Stimulated activated CD4-positive, alpha-beta T cell treated with anti-CD3 and anti-CD28 coated beads, TNF-alpha, amount 100 ng/mL, for 1 hour (primary cell): ENCODE measurements at places on chromosomes 1 and 21.

- DNase-seq, result no peak
These were observed 26.1 kb downstream of the ZP4 start for GRCh38 chr1:237864338-237865244.

DNA sequence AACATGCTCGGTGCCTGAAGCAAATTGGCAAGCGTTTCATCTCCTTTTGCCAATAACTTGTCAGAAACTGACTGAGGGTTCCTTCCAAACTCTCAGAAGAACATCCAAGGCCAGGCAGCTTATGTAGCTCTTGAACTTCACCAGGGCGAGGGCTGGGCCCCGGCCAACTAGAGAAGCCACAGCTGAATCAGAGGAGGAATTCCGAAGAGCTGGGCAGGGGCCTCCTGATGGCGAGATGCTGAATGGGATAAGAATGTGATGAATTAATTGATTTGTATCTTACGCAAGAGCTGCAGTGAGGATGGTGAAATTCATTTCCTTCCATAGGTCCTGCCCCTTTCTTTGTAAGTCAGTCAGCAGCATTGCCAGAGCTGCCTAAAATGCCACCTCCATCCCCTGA, 345.8 kb downstream of the KIF26B start:
- no peak for DNase-seq

- DNase-seq, result no peak
These were observed 26.8 kb downstream of the GADD45A start for GRCh38 chr1:67711855-67712212.

DNA sequence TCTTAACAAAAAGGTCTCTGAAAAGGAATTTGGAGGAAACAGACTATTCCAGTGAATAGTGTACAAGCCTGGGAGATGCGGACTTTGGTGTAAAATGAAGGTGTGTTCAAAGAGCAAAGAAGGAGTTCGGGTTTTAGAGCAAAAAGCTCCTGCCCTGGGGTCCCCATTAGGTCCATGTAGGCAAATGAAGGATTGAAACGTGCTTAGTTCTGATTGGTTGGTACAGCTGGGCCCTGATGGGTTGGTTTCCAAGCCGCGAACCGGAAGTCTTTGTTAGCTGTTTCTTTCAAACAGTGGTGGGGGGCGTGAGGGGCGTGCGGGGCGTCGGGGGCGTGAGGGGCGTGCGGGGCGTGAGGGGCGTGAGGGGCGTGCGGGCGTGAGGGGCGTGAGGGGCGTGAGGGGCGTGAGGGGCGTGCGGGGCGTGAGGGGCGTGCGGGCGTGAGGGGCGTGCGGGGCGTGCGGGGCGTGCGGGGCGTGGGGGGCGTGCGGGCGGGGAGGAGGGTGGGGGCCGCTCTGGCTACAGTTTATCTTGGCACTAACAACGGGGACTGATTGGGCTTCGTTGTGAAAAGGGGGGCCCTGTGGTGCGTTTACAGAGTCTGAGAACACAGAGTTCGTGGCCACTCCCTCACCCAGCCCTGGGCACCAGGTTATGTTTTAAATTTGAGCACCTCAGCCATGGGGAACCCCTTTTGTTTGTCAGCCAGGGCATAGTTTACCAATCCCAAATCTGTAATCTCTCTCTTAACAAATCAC, 29.4 kb downstream of the LRRC3 start:
- DNase-seq, result no peak

GRCh38 chr1:218402786-218403120, 57.6 kb downstream of the TGFB2 start:
- DNase-seq, result no peak

- DNase-seq, result no peak
These were observed 104.7 kb downstream of the HLCS start for GRCh38 chr21:36861595-36862323.

GRCh38 chr21:45537111-45537745, 5.0 kb downstream of the SLC19A1 start:
- DNase-seq, result no peak

DNA sequence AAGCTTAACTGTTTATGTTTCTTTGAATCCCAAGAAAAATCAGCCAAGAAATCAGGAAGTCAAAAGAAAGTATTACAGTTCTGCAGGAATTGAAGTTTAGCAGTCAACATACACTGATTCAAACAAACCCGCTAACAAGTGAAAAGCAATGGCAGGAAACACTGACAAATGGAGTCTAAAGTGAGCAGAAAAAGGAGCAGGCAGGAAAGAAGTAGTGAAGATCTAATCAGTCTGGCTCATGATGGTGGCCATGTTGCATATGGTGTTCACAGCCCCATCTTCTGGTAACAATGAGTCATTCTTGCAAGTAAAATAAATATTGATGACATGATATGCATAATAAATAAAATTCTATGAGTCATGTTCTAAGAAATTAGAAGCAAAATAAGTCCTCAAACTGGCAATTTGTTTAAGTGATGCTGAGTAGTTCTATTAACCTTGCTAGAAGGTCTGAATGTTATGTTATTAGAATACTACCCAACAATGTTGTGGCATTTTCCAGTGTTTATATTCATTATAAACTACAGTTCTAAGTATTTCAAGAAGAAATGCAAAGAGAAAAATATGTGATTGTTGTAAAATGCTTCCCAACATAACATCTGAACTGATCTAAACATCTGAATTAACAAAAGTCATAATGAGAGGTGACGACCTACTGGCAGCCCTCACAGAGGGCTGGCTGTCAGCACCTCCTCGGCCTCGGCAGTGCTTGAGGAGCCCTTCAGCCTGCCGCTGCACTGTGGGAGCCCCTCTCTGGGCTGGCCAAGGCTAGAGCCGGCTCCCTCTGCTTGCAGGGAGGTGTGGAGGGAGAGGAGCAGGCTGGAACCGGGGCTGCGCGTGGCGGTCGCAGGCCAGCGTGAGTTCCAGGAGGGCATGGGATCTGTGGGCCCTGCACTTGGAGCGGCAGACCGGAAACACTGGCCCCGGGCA, 5.7 kb upstream of the ACBD6 start:
- no peak for DNase-seq

GRCh38 chr1:60637651-60638050, 444.7 kb upstream of the NFIA start:
- no peak for DNase-seq

- DNase-seq, result no peak
These were observed 30.4 kb downstream of the MORC3 start for GRCh38 chr21:36350282-36350910.

GRCh38 chr1:1908506-1908791, 6.6 kb upstream of the CALML6 start:
- DNase-seq, result no peak

DNA sequence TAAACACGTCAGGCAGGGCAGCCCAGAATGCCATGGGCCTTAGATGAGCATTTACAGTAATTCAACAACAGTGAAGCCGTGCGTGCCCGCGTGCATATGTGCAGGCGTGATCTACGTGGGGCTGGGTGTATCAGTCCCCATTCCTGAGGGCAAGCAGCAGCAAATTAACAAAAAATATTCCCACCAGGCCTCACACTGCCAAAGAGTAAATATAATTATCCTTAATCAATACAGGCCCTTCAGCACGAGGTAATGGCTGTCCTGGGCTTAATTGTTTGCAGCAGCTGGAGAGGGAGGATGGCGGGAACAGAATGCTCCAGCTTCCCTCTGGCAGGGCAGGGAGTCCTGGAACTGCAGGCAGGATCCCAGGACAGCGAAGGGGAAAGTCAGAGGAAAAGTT, 91.8 kb downstream of the DDX20 start:
- no peak for DNase-seq

DNA sequence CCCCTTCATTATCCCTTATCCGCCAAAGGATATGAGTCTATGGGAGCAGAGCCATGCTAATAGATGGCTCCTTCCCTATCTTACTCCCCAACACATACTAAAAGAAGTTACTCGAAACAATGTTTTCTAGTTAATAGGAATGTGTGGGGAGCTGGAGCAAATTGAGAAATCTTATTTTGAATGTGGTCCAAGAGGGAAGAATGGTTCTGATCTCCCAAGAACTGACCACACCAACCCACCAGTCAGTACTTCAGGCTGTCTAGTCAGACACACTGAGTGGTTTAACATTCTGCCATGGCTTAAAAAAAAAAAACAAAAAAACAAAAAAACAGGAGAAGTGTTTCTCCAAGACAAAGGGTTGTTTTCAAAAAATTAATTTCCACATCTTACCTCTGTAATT, 31.5 kb upstream of the DNASE2B start:
- DNase-seq, result no peak

- no peak for DNase-seq
These were observed 536 bp downstream of the HSF2BP start for GRCh38 chr21:43658769-43659135.

GRCh38 chr1:186763107-186763506, 65.6 kb upstream of the PLA2G4A start:
- DNase-seq, result no peak

DNA sequence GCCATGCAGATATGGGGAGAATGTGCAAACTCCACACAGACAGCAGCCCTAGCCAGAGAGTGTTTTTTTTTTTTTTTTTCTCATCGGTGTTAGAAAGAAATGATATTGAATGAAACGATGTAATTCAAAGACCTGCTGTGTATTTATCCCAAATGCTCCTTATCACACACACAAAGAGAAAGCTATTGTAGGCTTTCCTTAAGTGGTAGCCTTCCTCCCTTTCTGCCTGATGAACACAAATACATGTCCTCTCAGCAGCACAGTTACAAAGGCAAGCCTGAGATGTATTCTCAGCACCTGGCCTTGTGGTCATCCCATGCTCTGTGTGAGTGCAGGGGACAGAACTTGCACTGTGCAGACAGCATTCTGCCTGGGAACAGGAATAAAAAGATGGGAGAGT, 93.8 kb downstream of the PLPPR5 start:
- no peak for DNase-seq

DNA sequence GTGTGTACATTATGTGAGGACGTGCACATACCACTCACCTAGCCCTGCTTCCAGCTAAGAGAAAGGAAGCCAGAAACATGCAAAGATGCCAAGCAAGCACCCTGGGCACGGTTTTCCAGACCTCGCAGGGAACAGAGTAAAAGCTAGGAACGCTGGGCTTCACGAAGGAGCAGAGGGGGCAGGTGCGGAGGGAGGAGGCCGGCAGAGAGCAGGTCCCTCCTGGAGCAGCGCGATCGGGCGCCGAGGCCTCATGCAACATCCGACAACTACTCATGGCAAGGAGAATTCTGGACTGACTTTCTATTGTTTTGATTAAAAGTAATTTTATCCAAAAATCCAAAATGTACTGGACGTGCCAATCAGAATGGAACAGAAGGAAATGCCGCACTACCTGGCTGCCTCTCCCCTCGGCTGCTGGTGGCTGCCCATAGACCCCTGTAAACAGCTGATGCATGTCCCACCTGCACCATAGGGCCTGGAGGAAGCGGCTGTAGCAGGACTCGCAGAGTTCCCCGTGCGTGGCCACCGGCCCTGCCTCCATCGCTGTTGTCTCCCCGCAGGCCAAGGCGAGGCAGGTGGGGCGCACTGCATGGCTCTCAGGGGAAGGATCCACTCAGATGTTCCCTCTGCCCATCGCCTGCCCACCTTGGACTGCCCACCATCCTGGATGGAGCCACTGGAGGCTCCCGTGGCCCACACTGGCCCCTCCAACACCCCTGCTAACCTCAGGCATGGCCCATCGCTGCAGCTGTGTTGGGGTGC, 93.5 kb downstream of the WDR4 start:
- no peak for DNase-seq

GRCh38 chr1:206495493-206496046, 11.8 kb upstream of the RASSF5 start:
- no peak for DNase-seq

DNA sequence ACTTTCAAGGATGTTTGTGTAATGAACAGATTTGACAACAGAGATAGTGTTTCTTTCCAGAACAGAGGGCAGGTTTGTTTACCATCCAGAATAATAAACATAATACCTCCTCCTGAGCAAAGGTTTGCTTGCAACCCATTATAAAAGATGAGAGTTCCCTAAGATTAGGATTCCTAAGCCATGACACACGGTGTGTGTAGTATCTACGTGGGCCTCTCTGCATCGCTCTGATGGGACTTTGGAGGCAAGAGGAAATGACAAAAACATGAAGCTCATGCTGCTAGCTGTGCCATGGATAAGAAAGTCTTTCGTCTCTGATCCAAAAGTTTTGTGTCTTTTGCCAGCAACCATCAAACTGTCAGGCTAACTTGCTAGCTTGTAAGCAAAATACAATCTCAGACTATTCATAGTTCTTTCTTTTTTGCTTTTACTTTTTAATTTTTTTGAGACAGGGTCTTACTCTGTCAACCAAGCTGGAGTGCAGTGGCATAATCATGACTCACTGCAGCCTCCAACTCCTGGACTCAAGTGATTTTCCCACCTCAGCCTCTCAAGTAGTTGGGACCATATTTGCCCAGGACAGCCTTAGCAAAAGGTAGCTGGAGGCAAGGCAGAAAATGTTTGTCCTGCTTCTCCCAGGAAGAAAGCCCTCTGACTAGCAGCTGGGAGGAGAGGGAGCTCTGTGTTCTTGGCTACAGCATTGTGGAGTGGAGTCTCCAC, 81.1 kb downstream of the LHX4 start:
- DNase-seq, result no peak

- DNase-seq, result no peak
These were observed 83.0 kb upstream of the GADD45A start for GRCh38 chr1:67601955-67602354.

- DNase-seq, result no peak
These were observed 7.7 kb upstream of the CDC42 start for GRCh38 chr1:22044690-22045420.

DNA sequence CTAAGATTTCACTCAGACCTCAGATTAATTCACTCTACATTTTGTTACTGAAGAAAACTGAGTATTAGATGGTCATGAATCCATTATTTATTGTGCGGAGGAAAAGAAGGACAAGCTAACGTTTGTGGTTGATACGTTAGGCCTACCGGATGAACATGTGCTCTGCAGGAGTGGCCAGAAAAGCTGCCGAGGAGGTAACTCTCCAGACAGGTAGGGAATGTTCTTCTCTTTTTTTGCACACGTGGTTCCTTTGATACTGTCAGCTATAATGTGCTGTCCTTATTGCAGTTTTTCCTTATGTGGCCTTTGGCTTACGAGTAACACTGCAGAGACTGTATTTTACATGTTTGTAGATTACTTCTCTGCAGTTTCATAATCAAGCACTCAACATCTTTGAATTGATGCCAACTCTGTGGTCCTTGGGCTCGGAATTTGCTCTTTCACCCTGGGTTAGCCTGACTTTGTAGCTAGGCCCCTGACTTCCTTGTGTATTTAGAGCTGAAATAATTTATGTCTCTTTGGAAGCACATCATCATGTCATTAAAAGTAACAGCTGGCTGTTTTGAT, 13.6 kb downstream of the MTR start:
- DNase-seq, result no peak

GRCh38 chr1:165875171-165875570, 47.8 kb downstream of the UCK2 start:
- DNase-seq, result no peak

- DNase-seq, result no peak
These were observed 37.3 kb upstream of the KHDRBS1 start for GRCh38 chr1:31976401-31976800.

GRCh38 chr1:85325920-85326319, 49.5 kb upstream of the BCL10 start:
- DNase-seq, result no peak
